ENCODE measurements at places on chromosomes 16 and 17. TPM values are rescaled to one million over a fixed set of nuclear protein-coding genes. Genes with fewer than 3 reads are reported as not detected.

DNA sequence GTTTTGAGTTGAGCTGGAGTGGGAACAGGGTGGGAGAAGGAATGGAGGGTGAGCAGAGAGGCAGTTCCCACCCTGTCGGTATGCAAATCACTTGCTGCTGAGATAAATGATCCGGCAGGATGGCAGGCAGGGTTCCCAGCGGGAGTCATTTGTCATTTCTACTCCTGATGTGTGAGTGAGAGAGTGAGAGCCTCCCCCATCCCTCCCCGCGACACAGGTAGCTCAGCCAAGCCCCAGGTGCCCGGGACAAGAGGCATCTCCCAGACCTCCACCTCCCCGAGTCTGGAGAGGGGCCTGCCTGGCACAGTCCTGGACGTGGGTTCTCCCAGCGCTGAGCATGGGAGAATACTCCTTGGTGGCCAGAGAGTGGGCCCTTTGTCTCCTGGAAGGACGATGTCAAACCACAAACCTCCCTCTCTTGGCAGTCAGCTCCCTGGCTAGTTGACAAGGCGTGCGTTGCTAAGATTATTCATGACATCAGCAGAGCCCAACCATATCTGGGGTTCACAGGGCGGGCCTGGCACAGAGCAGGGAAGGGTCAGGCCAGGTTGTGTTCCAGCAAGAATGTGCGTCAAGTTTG lies 33.7 kb upstream of the TNRC6C start:
- DNase-seq: no peak

DNA sequence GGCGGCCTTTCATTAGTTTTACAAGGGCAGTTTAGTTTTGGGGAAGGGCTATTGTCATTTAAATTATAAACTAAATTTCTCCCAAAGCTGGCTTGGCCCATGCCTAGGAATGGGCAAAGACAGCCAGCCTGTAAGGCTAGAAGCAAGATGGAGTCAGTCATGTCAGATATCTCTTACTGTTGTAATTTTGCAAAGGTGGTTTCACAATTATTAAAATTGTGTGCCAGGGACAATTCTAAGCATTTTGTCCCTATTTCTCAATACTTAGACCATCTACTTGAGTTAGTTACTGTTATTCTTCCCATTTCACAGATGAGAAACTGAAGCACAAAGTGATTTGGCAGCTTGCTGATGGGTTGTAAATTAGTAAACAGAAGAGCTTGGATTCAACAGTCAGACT lies 467.7 kb upstream of the GOT2 start:
- DNase-seq: no peak

DNA sequence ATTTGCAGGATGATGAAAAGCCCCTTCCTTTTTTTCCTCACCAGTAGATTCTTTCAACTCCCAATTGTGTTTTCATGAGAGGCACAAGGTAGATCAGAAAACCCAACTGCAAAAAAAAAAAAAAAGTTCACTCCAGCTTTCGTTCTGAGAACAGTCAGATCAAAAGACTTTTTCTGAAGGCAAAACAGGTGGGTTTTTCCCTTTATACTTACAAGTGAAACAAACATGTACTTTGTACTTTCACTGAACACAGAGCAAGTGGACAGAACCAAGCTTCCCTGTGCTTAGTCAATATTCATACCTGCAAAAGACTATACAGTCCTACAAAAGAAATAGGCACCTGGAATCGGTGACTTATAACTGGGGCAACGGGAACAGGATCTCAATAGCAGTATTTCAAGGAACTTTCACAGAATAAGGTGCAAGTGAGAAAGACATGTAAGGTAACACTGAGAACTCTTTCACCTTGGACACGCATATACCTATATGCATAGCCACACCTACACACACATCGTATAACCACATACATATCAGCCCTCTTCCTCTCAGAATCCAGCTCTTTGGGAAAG lies 54.1 kb downstream of the TOX3 start:
- DNase-seq: no peak

MYH1 gene
- total RNA-seq: not detected

DNA sequence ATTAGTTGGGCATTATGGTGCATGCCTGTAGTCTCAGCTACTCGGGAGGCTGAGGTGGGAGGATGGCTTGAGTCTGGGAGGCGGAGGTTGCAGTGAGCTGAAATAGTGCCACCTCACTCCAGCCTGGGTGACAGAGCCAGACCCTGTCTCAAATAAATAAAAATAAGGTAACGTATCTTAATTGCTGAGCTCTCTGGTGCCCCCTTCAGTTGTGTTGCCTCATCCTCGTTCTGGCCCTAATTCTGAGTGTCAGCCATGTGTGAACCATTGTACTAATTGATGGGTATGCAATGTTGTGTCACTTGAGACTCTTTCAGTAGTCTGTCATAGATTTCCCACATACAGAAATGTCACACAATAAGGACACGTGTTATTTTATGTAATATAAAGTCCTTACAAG lies 363.1 kb upstream of the RBFOX1 start:
- no peak for DNase-seq

DNA sequence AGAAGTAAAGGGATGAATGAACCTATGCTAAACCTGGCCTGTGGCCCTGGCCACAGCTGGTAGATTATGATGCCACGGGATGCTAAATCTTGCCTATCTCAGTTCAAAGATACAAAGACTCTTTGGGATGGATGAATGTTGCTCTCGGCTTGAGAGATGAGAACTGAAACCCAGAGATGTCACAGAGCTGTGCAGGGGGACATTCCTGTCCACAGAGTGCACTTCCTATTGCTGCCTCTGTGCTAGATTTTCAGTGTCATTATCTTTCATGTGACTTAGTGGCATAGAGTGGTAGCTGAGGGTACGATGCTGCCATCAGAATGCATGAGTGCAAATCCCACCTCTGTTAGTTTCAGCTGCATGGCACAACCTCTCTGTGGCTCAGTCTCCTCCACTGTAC lies 2.3 kb upstream of the MT1M start:
- no peak for DNase-seq

- no peak for DNase-seq
Observed at GRCh38 chr16:85350973-85351372, 238.7 kb upstream of the CIBAR2 start.

DNA sequence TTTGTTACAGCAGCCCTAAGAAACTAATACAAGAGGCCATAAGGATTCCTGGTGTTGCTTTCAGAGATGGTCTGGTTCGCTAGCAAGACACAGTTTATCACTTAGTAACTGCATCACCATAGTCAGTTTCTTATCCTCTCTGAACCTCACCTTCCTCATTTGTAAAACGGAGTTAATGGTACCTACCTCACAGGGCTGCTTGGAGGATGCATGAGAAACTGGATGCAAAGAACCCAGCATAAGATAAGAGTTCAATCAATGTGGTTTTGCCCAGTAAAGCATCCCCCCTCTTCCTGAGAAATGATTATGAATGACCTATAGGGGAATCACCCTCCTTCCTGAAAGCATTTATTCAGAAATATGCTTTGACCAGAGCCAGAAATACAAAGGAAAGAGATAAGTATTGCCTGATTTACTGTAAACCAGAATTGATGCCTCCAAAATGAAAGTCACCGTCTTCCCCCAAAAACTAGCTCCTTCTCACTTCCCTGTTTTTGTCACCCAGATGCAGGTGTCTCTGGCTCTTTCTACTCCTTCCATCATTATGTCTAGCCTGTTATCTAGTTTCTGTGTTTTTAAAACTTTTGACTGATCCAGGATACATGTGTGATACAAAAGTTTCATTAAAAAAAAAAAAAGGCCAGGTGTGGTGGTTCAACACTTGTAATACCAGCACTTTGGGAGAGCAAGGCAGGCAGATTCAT lies 2.8 kb upstream of the TEFM start:
- DNase-seq: no peak

- no peak for DNase-seq
Observed at GRCh38 chr17:20263595-20263994, 203.7 kb downstream of the LGALS9B start.

FZD2 gene
- not detected for total RNA-seq

GRCh38 chr17:56392321-56392720 lies 201.2 kb upstream of the NOG start:
- DNase-seq: no peak

HOXB1 gene
- total RNA-seq: not detected

- peak; percentile 50 for DNase-seq
Observed at GRCh38 chr16:80466024-80466987, 74.5 kb upstream of the DYNLRB2 start.

GRCh38 chr17:82031303-82031884 lies at the start of gene RAC3:
Gene RAC3, plus strand, starts transcription at chr17:82031678. Its CDS starts 84 bp downstream, at chr17:82031762.
- DNase-seq: peak; percentile 46

CES1 gene
- not detected for total RNA-seq

DNA sequence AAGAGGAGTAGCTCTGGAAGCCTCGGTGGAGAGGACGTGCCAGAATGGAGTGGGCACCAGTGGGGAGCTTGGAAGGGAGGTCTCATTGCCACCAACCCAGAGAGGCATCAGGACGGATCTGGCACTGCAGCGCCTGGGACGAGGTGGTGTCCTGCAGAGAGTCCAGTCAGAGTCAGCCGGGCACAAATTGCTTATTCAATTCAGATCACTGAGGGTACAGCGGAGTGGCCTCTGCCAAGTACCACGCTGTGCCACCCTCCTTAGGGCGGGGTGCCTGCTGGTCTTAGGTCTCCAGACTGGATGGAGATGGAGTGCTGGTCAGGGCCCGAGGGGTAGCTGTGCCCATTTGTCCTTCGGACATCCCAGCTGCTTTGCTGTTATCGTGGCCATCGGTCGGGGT lies 18.9 kb upstream of the SPPL2C start:
- DNase-seq: no peak

DNA sequence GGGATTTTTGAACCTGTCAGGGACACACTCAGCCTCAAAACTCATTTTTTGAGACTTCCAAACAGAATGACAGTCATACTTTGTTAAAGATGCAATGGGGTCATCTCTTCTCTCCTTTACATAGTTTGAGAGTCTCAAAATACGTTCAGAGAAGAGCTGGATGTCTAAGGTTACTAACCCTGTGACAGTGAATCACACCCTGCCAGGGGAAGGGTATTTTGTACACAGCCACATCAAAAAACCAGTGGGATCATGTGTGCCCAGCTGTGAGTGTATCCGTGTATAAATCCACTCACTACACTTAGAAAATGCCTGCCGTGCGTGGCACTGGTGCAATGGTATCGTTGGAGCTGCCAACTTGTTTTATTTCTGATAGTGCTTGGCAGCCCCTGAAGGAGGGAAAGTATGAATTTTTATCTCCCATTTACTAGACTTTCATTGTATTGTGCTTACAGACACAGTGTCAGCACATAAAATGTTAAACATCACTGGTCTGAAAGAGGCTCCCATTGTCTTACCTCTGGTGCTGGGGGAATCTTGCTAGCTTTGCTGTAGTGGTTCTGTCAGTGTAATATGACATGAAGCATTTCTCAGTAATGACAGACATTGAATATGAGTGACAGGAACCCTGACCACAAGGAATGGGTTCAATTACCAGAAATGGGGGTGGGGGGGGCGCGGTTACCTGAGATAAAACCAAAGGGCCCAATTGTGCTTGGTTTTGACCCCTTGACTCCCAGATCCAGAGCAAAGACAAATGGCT lies 256.3 kb downstream of the FTO start:
- no peak for DNase-seq

DNA sequence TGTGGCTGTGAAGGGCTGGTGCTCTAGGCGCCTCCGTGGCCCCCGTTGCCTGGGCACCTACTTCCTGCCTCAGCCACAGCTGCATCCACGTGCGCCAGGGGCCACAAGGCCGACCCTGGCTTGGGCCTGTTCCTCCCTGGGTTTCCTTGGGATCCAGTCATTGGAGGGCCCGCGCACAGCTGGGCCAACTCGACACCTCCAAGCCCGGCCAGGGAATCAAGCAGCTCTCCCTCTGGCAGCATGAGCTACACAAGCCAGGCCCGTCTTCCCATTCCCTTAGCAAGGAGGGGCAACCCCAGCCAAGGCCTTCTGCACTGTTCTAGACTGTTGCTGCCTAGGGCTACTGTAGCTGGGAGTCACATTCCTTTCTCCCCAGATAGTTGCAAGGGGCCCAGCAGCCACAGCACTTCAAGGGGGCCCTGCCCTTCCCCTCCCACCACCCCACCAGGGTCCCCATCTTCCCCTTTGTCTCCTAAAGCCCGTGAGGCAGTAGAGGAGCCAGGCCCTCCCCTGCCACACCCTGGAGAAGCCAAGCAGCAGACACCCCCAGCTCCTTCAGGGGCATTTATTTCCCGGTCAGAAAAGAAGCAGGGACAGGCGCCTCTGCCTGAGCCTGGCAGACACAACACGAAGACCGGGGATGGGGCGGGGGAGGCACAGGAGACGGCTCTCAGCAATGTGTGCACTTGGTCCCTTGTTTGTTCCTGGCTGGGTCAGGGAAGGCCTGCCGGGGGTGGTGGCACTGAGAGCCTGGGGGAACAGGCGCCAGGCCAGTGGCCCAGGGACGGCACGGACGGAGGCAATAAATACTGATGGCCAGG lies 3.8 kb downstream of the ARHGDIA start:
- peak; percentile 34 for DNase-seq

RND2 gene
- not detected for total RNA-seq

SBK1 gene
- 9.7 TPM for total RNA-seq

TMEM88 gene
- total RNA-seq: 4.8 TPM

DNA sequence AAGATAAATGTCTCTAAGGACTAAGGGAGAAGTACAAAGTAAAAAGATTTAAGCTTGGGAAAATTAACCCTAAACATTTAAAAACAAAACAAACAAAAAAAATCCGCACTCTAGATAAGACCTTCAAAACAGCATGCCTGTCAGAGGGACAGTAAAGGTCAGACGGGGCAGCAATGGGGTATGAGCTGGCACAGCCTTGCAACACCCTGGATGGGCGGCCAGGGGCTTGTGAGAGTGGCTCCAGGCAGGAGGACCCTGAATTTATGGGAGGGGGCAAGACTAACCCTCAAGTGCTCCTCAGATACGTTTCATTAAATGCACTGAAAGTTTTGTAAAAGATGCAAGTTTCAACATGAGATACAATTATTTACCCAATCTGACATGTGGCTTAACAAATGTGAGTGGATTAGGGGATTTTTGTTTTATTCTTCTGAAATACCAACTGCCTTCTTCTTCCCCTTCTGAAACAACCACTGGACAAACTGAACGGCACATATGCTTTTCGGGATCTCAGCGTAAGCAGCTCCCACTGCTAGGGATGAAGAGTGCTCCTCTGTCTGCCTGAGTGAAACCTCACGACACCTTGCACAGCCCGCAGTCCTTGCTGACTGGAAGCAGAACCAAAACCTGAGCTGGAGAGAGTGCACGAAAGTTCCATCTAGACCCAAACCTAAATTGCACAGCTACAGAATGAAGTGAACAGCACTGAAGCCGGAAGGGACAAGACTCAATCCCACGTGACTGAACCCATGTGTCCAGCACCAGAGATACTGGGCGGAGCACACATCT lies 128.4 kb downstream of the ANKRD11 start:
- no peak for DNase-seq

- peak; percentile 54 for DNase-seq
Observed at GRCh38 chr17:45227926-45228762, 6.5 kb downstream of the FMNL1 start.

NOL3 gene
- 6.4 TPM for total RNA-seq

DNA sequence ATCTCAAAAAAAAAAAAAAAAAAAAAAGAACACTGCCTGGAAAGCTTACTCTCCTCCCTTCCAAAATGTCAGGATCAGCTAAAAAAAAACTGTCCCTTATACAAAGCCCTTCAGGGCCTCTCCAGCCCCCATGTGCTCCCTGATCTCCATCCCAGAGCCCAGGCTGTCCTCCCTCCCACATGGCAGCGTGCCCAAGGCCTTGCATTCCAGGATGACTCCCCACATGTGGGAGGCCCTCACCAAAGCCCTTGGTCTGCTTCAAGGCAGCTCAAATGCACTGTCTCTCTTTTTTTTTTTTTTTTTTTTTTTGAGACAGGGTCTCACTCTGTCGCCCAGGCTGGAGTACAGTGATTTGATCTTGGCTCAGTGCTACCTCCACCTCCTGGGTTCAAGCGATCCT lies 2.3 kb downstream of the FDXR start:
- DNase-seq: no peak

GRCh38 chr17:29168079-29168758 lies 12.0 kb downstream of the MYO18A start:
- DNase-seq: no peak
